ENCODE measurements at places on chromosomes 7 and 10.

GRCh38 chr10:131496351-131497052 is 185.0 kb upstream of the TCERG1L start:
- no peak for DNase-seq

DNA sequence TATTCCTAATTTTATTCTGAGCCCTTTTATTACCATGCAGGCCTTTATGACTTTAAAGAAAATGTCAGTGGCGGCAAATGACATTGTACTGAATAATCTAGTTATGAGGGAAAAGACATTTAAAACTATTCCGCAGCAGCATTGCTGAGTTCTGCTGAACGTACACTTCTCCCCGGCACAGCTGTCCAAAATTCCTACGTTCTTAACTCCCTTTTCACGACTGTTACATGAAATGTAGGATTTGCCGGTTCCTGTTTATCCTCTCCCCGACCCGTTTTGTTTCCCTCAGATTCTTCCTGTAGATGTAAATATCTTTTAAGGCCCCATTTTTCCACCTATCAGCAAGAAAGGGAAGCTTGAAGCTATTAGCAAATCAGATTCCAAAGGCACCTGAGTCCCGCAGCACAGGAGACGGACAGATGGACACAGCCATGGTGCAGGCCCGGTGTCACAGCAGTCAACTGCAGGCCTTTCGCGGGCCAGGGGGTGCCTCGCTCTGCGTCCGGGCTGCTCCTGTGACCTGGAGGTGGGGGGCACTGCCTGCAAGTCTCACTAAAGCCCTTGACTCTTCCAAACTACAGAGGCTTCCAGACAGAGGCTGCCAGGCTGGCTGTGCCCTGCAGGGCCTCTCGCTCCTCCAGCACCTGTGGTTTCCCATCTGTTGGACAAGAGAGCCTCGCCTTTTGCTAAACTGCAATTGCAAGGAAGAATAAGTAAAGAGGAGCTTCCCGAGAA is 485.0 kb upstream of the MGMT start:
- DNase-seq = no peak

DNA sequence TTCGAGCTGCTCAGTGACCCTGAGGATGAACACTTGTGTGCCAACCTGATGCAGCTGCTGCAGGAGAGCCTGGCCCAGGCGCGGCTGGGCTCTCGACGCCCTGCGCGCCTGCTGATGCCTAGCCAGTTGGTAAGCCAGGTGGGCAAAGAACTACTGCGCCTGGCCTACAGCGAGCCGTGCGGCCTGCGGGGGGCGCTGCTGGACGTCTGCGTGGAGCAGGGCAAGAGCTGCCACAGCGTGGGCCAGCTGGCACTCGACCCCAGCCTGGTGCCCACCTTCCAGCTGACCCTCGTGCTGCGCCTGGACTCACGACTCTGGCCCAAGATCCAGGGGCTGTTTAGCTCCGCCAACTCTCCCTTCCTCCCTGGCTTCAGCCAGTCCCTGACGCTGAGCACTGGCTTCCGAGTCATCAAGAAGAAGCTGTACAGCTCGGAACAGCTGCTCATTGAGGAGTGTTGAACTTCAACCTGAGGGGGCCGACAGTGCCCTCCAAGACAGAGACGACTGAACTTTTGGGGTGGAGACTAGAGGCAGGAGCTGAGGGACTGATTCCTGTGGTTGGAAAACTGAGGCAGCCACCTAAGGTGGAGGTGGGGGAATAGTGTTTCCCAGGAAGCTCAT is 1.1 kb downstream of the DDIT4 start:
- DNase-seq = peak; percentile 38

- no peak for DNase-seq
Measured at GRCh38 chr10:93115661-93116383, 42.1 kb downstream of the CYP26A1 start.

- DNase-seq = no peak
Measured at GRCh38 chr10:131831561-131831960, 69.2 kb upstream of the PPP2R2D start.

GRCh38 chr10:94287336-94287735 is 75.4 kb downstream of the NOC3L start:
- no peak for DNase-seq

DNA sequence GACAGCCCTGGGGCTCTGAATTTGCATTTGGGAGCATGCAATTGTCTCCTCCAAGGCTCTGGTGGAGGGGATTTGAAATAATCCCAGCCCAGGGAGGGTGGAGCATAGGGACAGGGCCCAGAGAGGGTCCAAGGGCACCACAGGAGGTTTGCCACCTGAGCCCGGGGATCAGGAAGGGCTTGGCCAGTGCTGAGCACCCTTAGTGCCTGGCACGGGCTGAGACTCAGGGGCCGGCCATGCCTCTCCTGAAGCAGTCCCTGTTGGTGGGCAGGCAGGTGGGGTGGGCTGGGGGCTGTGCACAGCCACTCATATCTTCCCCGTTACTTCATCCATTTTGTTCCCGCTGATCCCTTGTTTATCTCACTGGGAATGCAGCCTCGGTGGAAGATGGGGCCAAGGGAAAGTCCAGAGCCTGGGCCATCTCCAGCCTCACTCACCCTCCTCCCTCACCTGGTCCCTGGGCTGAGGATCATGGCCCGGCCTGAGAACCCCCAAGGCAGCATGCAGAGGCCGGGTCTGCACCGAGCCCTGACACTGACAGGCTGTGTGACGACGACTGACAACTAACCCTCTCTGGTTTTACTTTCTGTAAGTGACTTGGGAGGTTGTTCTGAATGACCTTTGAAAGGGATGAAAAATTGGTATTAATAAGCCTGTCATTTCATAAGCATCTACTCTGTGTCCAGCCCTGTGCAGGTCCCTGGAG is 38.5 kb downstream of the KCTD7 start:
- no peak for DNase-seq

- DNase-seq = no peak
Measured at GRCh38 chr7:2014391-2015241, 218.1 kb downstream of the MAD1L1 start.

GRCh38 chr7:94170836-94171235 is 166.7 kb upstream of the BET1 start:
- DNase-seq = no peak

DNA sequence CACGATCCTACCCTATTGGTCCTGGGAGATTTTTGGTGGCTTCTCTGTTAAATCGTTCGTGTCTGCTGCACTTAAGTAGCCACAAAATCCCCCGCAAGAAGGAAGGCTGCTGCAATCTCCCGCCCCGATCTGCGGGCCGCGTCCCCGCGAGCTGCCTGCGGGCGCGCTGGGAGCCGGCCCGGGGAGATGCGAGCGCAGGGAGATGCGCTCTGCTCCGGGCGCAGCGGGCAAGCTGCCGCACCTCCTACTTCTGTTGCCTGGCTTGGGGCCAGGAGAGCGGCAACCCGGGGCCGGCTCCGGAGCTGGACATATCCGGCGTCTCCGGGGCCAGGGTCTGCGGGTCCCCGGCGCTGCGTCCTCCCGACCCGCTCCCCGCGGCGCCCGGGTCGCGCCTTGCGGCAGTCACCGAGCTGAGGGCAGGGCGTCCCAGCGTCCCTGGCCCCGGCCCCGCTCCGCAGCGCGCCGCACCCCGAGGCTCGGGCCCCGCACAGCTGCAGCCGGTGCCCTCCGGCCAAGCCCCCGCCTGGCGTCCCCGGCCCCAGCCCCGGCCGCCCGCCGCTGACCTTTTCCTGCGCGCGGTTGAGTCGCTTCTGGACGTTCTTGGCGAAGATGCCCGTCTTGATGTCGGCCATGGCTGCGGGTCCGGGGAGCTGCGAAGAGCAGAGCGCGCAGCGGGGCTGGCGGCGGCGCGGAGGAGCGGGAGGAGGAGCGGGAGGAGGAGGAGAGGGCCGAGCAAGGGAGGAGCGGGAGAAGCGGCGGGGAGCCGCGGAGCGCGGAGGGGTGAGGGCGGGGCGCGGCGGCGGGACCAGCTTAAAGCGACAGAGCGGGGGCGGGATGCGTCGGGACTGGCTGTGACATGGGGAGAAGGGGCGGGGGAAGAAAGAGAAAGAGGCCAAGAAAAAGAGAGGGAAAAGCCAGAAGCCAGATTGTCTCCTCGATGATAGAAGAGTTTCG is at the start of gene AMPH:
Gene AMPH (minus strand): TSS at position 654 of the 954 bp plus-strand sequence. CDS start 22 bp downstream, at position 632.
- DNase-seq = no peak

DNA sequence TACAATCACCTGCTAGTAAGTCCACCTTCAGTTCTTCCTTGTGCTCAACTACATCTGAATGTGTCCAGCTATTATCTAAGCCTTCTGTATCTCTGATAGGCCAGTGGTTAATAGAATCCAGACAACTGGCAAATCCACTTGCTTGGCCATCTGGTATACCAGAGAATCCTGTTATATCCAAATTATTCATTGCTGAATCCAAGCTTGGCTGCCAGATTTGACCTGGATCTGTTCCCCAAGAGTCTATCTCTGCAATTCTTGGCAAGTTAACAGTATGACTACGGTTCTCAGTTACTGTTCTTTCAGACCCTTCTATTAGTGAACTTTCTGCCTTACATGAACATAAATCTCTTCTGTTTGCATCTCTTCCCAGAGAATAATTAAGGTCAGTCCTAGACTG is 154.6 kb upstream of the TARP start:
- no peak for DNase-seq

- DNase-seq = no peak
Measured at GRCh38 chr10:132546567-132547420, 9.2 kb downstream of the INPP5A start.

GRCh38 chr10:6917125-6917524 is 337.0 kb upstream of the PRKCQ start:
- no peak for DNase-seq
